Endothelial cell of umbilical vein (primary cell): ENCODE measurements at places on chromosomes 12 and 14. TPM values are rescaled to one million over a fixed set of nuclear protein-coding genes. Genes with fewer than 3 reads are reported as not detected.

GRCh38 chr14:103532216-103533136 is 3.5 kb downstream of the TRMT61A start:
- DNase-seq = no peak
- H3K27me3 ChIP-seq = no peaks in the 10 kb centered on the region
- peaks cover 2% of the 10 kb centered on the region for H3K36me3 ChIP-seq
- H3K4me1 ChIP-seq = peaks cover 8% of the 10 kb centered on the region

DNA sequence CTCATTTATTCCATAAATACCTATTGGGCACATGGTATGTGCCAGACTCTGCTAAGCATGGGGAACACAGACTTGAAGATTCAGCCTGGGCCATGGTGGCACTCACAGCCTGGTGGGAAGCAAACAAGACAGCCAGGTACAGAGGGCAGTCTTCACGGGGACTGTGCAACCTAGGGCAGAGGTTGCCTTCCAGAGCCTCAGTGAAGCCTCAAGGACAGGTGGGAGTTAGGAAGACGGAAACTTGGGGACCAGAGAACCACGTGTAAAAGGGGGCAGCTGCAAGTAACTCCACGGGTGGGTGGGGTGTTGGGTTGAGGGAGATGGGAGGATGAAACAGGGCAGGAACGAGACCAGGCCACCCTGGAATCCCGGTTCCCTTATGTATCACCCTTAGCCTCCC is 980 bp upstream of the LTBR start:
- H3K27ac ChIP-seq = no peak overlapping the region
- H3K4me3 ChIP-seq = no peak overlapping the region
- no peak for DNase-seq
- H3K36me3 ChIP-seq = peaks cover 11% of the 10 kb centered on the region

GRCh38 chr14:76613616-76614015 is 147.7 kb upstream of the VASH1 start:
- no peaks in the 10 kb centered on the region for H3K4me1 ChIP-seq
- no peak for DNase-seq
- no peak overlapping the region for H3K4me3 ChIP-seq
- H3K27me3 ChIP-seq = peaks cover 2% of the 10 kb centered on the region
- no peak overlapping the region for H3K27ac ChIP-seq

DNA sequence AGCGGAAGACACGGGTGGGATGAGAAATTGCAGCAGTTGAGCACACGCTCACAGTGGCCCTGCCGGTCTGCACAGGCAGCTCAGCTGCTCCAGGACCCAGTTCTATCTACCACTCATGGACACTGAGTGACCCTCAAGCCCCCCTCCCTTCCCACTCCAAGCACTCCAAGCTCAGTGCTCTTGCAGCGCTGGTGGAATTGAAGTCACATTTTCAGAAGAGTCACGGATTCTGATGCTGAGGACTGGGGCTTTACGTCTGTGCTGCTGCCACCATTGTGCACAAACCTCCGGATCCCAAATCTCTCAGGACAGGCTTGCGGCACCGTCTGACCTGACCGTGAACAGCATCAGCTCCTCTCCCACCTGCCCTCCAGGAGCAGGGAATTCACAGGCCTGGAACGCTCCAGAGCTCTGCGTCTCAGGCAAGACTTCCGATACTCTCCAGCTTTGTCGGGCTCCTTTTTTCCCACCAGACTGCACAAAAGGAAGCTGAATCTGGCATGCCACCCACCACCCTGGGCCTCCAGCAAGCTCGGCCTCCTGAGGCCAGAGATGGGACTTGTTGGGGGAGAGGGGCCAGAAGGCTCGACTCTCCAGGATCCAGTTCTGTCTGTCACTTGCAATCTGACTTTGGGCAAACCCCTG is 213.1 kb upstream of the RTL1 start:
- peaks cover 8% of the 10 kb centered on the region for H3K4me1 ChIP-seq
- no peaks in the 10 kb centered on the region for H3K27me3 ChIP-seq
- no peaks in the 10 kb centered on the region for H3K36me3 ChIP-seq
- DNase-seq = no peak
- no peak overlapping the region for H3K4me3 ChIP-seq
- no peak overlapping the region for H3K27ac ChIP-seq

COCH gene
- 0.88 and 1.9 TPM in 2 replicates for total RNA-seq
